CD4-positive, alpha-beta T cell treated with Interleukin-2 at 100 ng/mL for 4 hours (primary cell): ENCODE measurements at places on chromosomes 1 and 21.
A peak's percentile ranks its signal among the peaks of the same experiment; 100 is the strongest.

GRCh38 chr1:95023399-95024043 is 49.2 kb downstream of the ALG14 start:
- DNase-seq = no peak

DNA sequence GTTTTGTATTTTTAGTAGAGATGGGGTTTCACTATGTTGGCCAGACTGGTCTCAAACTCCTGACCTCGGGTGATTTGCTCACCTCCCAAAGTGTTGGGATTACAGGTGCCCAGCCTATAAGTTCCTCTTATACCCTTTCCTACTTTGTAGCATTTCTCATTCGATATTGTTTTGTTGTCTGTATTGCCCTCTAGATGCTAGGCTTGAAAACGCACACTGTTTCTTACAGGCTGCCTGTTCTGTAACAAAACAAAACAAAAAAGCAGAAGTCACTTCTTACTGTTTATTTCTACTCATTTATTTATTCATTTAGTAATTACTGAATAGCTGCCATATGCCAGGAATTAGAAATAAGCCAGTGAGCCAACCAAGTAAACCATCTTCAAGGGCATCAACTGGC is 136.9 kb upstream of the BMP8A start:
- DNase-seq = no peak

DNA sequence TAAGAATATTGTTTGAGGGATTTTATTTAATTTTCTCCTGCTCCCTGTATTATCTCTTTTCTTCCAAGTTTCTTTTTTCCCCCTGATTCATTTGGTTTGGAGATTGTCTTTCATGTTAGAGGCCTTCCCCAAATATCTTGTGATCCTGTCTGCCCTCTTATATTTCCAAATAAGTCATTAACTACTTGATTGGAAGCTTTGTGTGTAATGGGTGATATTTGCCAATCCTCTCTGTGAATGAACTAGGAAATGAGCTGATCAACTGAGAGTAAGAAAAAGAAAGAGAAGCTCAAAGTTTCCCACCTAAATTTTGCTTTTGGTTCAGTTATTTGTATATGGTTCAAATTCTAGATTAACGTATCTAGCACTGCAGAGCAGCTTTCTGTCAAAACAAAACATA is 23.6 kb upstream of the LY9 start:
- no peak for DNase-seq

DNA sequence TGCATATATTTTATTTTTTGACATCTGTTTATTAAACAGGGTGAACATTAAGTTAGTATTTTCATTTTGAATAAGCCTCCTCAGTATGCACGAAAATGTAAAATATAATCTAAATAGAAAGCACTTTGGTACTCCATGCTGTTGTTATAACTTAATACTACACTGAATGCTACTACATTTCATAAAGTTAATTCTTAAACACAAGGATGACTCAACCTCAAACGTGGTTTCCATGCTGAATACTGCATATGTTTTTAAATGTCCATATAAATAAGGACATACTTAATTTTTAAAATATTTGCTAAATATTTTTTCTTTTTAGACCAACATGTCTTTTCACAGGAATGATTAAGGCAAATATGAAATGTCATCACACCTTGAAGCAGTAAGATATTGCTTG is 83.9 kb downstream of the USP24 start:
- DNase-seq = no peak

DNA sequence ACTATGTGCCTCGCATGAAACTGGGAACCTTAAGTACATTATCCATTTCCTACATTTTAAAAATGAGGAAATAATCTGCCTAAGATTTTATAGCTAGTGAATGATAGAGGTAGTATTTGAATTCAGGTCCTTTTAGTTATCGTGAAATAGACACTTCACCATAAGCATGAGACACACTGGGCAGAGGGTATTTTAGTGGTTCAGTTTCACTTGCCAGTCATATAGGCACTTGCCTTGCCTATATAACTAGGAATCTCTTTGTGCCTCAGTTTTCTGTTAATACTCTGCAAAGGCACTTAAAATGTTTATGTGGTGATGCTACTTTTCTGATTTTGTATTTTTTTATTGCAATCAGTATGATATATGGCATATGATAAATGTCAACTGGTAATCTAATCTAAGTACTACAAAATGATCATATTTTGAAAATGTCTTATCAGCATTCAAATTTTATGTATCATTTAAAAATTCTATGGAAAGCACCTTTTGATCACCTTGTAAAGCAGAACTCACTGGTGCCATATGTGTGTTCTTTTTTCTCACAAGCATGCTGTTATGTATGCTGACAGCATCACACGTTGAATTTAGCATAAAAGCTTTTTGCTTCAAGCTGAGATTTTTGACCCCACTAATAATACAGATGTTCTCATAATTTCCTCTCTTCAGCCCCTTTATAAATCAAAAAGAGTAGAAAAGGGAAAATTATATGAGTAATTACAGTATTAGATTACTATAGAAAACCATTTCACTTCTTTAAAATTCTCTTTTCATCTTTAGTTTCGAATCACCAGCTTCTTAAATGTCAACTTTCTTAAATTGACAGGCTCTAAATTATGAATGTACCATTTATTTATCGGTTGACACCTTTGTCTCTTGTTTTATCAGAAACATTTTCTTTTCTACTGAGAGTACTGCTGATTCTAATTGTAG is 52.6 kb downstream of the RPS6KC1 start:
- no peak for DNase-seq

DNA sequence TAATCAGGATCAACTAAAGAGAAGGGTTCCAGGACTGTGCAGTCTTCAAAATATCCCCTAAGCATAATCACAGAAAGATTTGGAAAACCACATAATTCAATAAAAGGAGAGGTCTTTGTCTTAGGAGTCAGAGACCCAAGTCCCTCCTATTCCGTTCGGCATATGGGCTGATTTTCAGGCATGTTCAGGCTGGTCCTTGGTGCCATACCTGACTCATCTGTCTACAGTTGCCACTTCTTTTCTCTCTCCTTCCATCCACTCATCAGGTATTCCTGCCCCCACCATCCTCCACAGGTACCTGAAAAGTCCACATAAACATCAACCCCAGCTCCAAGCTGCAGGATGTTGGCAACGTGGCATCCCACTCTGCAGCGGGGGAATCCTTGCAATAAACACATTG is 29.7 kb upstream of the RPL11 start:
- no peak for DNase-seq

GRCh38 chr1:3167255-3167654 is 98.3 kb downstream of the PRDM16 start:
- no peak for DNase-seq

DNA sequence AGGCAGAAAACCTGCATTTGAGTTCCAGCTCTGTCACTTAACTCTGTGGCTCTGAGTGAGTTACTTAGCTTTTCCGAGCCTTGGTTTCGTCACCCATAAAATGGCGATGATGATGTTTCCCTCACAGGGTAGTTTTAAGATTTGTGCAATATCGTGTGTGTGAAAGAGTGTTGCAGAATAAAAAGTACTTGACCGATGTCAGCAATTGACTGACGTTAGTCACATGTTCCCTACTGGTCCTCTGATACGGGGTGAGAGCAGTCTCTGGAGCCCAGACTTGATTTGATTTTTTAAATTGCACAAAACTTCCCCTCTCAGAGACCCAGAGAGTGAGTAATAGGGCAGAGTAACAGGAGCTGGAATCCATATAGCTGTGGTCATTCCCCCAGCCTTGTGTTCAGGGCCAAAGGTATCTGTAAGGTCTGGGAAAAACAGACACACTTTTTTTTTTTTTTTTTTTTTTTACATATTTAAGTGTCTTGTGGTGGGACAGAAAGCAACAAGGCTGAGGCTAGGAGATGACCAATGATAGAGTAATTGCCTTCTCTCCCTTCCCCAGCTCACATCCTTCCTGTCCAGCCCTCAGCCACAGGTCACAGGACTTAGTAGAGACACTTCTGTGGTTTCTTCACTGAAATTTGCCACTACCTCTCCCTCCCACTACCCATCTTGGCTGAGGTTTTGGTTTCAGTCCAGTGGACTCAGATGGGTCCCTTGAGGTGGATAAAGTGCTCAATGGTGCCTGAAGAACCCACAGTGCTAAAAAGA is 2.0 kb downstream of the FCER1G start:
- DNase-seq = no peak

- DNase-seq = no peak
Observed at GRCh38 chr1:91764471-91765115, 121.4 kb downstream of the TGFBR3 start.

DNA sequence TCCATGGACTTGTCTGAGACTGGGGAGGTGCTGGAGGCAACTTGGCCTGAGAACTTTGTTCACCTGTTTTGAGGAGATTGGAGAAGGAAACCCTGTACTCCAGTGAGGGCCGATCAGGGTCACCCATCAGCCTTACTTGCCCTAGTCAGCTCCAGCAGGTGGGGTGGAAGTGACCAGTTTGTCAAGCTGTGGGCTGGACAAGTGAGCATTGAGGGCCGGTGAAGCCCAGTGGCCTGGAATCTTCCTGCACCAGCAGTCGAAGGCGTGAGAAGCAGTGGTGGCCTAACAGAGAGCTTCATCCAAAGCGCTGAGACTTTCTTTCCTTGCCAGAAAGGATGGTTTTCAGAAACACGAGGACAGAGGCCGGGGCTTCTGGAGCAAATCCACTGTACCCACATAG is 9.6 kb downstream of the SLC37A1 start:
- DNase-seq = no peak

DNA sequence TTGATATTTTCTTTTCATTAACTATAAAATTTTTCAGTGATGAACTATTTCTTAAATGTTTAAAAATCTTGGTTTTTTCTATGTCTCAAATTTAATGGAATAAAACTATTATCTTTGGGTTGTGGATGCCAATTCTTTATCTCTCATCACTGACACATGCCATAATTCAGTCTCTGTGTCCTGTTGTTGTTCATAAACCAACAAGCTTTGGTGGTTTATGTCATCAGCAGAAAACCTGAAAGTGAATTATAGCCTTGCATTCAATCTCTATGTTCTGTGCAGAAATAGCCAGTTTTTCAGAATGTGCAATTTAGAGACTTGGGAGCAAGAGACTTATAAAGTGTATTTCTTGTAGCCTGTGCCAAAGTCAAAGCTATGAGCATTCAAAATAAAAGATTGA is 462.6 kb upstream of the ADGRL4 start:
- DNase-seq = no peak

GRCh38 chr1:227856147-227856858 is 40.8 kb downstream of the PRSS38 start:
- no peak for DNase-seq

DNA sequence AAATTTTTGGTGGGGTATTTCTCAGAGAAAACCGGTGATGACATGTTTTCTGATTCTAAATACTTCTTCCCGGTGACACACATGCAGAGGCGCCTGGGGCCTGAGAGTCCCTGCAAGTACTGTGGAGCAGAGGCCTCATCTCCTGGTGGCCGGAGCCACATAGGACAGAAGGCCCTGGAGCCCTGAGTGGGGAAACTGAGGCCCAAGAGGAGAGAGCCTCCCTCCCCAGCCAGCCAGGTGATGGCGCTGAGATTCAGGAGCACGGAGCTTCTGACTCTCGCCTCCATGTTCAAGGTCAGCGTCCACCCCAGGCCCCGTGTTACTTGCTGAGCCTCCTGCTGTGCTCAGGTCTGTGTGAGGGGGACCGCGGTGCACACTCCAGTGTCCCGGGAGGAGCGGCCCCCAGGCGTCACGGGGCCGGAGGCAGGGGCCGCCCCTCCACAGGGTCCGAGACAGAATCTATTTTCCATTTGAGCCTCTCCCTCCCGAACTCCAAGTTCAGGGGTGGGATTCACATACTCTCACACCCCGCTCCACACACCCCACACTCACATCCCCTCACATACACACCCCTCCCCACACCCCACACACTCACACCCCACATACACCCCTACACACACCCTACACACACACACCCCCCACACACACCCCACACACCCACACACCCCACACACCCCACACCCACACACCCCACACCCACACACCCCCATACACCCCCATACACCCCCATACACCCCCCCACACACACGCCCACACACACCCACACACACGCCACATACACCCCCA is 43.8 kb downstream of the SLX9 start:
- DNase-seq = no peak

DNA sequence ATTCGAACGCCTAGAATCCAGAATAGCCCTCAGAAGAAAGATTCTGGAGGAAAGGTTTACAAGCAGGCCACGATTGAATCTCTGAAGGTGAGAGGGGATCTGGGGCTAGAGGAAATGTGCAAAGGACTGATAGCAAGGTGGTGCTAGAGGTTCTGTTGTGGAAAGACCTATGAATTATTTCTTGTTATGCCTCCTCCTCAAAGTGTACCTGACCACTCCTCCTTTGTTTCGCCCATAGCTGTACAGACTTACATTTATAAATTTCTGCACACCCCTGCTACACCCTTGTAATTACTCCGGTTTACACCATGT is 986 bp downstream of the TCEANC2 start:
- DNase-seq = peak; percentile 6

- DNase-seq = no peak
Observed at GRCh38 chr1:202084791-202085681, 37.7 kb upstream of the GPR37L1 start.

DNA sequence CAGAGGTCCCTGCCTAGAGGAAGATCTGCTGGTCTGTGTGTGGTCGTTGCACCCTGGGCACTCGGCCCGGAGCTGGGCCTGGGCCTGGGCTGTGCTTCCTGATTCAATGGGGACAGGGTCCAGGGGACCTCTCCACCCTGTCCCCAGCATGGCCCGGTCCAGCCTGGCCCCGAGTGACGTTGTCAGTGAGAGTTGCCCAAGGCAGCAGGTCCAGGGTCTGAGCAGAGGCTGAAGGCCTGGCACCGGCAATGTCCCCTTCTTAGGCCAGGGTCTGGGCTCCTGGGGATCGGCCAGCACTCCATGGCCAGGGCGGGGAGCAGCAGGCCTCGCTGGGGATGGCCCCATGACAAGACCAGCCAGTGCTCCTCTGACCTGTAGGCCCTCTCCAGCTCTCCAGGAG is 15.6 kb upstream of the PEX10 start:
- no peak for DNase-seq

DNA sequence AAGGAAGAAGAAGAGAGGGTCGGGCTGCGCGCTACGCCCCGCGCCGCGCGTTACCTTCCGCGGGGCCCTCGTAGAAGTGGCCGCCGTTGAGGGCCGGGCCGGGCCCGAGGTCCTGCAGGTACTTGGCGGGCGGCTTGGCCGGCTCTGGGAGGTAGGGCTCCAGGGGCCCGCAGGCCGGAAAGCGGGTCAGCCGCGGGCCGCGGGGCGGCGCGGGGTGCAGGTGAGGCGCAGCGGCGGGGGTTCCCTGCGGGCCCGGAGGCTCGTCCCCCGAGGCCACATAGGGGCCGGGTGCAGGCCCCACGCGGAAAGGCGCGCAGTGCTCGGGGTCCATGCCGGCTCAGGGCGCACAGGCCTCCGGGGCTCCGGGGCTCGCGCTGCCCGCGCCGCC is 196 bp downstream of the ALX3 start:
- DNase-seq = no peak

DNA sequence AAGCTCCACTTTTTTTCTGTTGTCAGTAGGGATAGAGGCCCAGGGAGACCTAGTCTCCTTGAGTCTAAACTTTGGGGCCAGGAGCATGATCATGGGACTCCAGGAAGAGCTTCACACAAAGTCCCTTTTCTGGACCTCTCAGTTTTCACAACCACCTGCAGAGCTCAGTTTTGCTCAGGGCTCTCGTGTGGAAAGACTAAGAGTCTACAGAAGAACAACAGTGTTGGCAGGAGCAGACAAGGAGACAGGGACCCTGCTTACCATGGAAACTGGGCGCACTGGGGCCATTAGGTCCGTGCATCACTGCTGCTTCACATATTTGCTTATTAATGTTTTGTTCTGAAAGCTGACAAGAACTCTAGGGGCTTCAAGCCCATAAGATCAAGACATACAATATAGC is 63.9 kb upstream of the HSD17B7 start:
- no peak for DNase-seq
